ENCODE measurements at places on chromosomes 5 and 9.

DNA sequence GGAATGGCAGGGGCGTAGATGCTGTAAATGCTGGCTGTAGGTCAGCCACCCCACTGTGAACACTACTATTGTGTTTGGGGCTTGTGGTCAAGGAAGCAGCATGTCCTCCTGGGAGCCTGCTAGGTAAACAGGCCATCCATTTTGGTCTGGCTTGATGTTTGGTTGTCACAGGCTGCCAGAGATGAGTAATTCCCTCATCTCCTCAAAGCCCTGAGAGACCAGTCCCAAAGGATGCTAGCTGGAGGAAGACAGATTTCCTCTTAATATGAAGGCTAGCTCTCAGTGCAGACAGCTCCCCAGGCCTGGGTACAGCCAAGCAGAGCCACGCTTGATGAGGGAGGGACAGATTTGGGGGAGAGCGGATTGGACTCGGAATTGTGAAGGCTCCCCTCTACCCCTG is 72.5 kb upstream of the MAP1B start:
- DNase-seq, result no peak

DNA sequence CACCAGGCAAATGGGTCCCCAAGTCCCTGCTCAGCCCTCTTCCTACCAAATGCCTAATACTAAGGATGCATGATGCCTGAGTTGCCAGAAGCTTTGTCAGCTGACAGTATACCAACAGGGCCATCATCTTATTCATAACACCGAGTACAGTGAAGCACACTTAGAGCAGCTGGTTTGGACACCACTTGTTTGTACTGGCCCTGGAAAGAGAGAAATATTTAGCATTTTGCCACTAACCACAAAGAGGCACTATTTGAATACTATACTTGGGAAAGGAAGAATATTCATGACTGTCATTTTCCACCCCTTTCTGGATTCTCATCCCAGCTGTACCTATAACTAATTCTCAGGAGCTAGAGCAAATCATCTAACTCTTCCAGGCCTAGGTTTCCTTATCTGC is 364.4 kb upstream of the KIF2A start:
- no peak for DNase-seq

DNA sequence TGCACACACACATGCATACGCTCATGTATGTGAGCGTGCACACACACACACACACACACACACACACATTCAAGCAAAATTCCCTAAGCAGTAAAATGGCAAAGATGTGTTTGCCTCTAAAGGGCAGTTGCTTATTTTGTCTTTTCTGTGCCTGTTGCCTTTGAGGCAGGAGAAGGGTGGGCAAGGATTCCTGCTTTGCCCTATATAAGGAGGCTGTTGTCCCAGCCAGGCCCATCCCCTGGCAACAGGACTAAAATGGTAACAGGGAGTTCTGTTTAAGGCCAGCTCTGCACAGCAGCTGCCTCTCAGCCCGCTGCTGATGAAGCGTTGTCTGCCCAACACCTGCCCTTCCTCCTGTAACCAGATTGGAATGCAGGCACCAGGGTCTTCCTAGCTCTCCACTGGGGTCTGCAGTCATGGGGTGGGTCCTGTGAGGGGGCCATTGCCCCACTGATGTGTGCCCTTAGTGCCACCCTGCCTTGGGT is 64.4 kb downstream of the PPARGC1B start:
- no peak for DNase-seq

DNA sequence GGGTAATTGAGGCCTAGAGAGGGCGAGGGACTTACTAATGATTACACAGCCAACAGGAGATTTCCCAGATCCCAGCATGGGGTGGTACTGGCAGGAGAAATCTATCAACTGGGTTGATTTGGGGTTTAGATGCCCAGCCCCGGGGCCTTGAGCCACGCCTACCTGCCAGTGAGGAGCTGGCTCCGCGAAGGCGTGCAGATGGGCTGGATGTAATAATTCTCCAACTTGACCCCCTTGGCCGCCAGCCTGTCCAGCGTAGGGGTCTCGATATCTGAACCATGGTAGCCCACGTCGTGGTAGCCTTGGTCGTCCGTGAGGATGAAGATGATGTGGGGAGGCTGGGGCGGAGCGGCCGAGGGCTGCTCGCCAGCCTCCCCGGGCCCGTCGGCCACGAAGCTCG is 804 bp downstream of the ARSI start:
- no peak for DNase-seq

- no peak for DNase-seq
Measured at GRCh38 chr9:134707031-134707680, 65.6 kb downstream of the COL5A1 start.

DNA sequence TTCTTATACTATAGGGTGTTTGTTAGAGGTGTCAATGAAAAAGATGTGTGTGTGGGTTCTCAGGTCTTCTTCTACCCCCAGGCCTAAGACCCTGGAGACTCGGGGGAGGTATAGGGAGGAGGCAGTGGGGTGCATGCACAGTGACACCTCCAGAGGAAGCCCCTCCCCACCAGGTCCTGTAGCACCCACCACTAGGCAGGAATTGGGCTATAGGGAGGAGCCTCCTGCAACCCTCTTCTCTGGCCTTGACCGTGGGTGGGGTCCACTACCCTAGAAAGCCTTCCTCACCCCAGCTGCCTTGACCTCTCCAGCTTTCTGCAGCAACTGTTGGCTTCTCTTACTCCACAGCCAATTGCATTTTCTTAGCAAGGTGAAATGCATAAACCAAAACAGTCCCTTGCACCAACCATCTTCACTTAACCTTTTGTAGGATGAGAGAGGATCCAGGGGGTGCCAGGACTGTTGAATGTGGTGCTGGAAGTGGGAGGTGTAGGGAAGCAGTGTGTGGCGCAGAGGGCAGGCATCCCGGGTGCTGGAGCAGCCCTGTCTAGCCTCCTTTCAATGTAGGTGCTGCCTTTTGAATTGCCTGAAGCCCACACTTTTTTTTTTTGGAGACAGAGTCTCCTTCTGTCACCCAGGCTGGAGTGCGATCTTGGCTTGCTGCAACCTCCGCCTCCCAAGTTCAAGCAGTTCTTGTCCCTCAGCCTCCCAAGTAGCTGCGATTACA is 128.5 kb downstream of the RGS3 start:
- DNase-seq, result no peak

DNA sequence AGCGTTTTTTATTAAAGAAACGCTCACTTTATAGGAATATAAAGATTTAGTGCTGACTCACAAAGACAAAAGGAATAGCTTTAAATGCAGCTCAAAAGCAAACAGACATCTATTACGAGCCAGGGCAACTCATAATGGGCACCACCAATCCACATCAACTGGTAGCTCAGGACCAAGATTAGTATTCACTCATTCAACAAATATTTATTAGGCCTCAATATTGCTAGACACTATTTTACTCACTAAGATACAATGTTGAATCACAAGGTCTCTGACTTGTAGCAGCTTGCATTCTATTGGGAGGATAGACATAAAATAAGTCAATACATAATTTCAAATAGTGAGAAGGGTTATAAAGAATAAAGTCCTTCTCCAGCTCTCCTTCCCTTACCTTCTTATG is 8.0 kb upstream of the MAN2A1 start:
- DNase-seq, result no peak

- no peak for DNase-seq
Measured at GRCh38 chr5:169229342-169229892, 71.5 kb downstream of the SLIT3 start.

DNA sequence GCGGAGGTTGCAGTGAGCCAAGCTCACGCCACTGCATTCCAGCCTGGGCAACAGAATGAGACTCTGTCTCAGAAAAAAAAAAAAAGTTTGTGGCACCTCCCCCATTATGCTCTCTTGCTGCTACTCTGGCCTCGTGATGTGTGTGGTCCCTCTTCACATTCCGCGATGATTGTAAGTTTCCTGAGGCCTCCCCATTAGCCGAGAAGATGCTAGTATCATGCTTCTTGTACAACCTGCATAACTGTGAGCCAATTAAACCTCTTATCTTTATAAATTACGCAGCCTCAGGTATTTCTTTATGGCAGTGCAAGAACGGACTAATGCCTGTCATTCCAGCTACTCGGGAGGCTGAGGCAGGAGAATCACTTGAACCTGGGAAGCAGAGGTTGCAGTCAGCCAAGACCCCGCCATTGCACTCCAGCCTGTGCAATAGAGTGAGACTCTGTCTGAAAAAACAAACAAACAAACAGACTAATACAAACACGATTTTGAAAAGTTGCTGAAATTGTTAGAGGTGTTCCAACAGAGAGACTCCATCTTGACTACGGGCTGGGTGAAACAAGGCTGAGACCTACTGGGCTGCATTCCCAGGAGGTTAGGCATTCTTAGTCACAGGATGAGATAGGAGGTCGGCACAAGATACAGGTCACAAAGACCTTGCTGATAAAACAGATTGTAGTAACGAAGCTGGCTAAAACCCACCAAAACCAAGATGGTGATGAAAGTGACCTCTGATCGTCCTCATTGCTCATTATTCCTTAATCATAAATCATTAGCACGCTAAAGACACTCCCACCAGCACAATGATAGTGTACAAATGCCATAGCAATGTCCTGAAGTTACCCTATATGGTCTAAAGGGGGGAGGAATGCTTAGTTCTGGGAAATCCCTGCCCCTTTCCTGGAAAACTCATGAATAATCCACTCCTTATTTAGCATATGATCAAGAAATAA is 8.3 kb upstream of the AFF4 start:
- DNase-seq, result no peak
